ENCODE measurements at places on chromosomes 5 and 9.

GRCh38 chr9:83582029-83582428 is 40.9 kb upstream of the IDNK start:
- no peak for DNase-seq

- no peak for DNase-seq
Observed at GRCh38 chr5:88553136-88553875, 284.7 kb upstream of the TMEM161B start.

DNA sequence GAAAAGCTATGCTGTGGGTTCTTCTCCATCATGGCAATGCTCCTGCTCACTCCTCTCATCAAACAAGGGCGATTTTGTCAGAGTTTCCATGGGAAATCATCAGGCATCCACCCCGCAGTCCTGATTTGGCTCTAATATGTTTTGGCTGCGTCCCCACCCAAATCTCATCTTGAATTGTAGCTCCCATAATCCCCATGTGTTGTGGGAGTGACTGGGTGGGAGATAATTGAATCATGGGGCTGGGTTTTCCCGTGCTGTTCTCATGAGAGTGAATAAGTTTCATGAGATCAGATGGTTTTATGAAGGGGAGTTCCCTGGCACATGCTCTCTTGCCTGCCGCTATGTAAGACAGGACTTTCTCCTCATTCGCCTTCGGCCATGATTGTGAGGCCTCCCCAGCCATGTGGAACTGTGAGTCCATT is 163.8 kb downstream of the GADD45G start:
- no peak for DNase-seq

DNA sequence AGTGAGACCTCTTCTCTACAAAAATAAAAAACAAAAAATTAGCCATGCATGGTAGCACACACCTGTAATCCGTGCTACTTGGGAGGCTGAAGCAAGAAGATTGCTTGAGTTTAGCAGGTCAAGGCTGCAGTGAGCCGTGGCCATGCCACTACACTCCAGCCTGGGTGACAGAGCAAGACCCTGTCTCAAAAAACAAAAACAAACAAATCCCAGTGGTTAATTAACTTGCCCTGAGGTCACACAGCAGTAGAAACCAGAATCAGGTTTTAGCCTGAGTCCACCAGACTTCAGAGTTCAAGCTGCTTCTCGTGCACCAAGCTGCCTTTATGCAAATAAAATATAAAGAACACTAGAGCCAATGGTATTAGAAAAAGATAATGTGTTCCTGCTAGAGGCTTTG is 169.7 kb downstream of the GOLPH3 start:
- DNase-seq: no peak

Measured in GM13976 (cell line).